ENCODE measurements at places on chromosomes 1 and 21.

DNA sequence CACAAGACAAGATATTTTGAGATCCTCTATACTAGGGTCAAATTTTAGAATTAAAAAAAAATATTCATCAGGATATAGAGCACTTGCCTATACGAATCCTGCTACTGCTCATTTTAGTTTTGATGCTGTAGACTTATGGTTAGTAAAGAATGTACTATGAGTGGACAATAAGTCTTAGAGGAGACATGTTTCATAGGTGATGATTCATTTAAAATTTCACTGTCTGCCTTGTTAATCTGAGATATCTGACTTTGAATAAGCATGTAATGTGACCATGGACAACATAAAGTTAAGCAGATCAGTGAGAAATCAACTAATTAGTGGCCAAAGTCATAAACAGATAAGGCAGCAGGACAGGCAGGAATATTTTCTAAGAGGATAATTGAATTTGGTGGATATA is 106.8 kb upstream of the HP1BP3 start:
- no peak for DNase-seq

DNA sequence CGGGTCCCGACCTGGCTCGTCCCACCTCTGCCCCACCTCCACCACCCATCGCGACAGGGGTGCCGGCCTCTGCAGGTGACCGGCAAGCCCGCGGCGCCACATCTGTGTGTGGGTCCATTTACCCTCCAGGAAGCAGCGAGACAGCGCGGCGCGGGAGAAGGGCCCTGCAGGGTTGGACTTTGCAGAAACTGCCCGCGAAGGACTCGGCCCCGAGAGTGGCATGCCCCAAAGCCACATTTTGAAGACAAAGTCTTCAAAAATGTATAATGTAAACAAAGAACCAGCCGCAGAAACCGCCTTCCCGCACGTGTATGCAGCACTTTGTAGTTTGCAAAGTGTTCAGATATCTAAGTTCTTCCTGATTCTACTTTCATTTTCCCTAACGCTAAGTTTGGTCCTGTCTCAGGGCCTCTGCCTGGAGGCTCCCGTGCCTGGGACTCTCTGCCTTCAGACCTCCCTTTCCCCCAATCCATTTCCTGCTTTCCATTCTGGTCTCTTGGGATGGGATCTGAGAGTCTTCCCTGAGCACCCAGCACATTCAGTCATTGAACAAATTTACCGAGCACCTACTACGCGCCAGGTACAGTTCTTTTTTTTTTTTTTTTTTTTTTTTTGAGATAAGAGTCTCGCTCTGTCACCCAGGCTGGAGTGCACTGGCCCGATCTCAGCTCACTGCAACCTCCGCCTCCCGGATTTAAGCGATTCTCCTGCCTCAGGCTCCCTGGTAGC is 524 bp upstream of the TMCO4 start:
- DNase-seq, result peak; percentile 44

DNA sequence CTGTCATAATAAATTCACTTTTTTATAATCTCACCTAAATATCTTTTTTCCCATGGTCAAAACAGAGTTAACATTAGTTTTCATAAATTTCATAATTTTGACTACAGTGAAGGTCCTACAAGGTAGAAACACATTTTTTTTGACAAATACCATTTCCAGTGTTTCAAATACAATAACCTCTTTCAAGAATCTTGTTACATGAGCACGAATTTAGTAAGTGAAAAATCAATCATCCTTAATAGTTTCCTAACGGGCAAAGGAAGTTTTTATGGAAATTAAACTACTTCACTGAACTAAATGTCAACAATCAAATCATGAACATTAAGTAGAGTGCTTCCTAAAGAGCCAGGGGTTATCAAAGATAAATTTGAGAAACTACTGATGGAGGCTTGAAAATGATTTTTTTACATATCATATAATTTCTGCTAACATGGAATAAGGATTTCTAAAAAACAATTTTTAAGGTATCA is 35.4 kb downstream of the ABL2 start:
- no peak for DNase-seq

- no peak for DNase-seq
These were observed 235.2 kb downstream of the SDCCAG8 start for GRCh38 chr1:243490748-243491686.

DNA sequence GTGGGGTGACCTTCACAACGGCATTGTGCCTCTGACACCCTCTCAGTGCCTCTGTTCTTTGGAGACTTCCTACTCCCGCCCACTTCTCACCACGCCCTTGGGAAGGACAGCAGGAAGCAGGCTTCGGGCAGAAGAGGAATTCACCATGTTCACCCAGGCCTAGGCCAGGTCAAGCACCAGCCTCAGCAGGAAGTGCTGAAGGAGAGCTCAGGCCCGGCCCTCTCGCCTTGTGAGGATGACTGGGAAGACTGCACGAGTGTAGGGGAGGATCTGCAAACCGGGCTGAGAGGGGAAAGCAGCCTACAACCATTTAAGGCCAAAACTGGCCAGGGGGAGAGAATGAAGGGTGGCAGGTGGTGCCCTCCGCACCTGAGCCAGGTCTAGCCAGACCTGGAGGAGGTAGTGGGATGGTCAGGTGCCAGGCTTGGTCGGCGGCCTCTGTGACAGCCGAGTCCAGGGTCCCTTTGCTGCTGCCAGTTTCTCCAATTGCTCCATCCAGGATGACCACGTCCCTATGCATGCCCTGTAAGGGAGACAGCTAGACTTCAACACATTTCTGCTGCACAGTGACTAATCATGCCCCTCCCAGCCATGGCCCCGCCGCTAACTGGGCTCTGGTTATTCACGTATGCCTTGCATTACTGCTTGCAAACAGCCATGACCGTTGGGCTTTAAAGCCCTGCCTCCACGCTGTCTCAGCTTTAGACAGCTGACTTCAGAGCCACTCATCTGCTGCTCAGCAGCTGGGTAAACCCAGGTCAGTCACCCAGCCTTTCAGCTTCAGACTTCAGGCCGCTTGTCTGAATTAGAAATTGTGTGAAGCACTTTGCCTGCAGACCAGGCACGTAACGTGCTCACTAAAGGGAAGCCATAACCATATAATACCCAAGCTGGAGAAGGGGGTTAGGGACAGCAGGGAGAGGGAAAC is 8.9 kb downstream of the MRTO4 start:
- DNase-seq, result no peak

GRCh38 chr1:149942207-149942606 is 5.5 kb upstream of the MTMR11 start:
- DNase-seq, result peak; percentile 41

All from 8988T (cell line).